Stimulated activated CD8-positive, alpha-beta memory T cell treated with anti-CD3 and anti-CD28 coated beads, Interleukin-12 subunit alpha, Interleukin-12 subunit beta, amount 100 ng/mL, for 1 hour (primary cell): ENCODE measurements at places on chromosomes 2 and 18.

- DNase-seq: no peak
Observed at GRCh38 chr2:1969701-1970015, 225.3 kb upstream of the PXDN start.

- DNase-seq: no peak
Observed at GRCh38 chr18:8972116-8972515, 130.4 kb upstream of the NDUFV2 start.

DNA sequence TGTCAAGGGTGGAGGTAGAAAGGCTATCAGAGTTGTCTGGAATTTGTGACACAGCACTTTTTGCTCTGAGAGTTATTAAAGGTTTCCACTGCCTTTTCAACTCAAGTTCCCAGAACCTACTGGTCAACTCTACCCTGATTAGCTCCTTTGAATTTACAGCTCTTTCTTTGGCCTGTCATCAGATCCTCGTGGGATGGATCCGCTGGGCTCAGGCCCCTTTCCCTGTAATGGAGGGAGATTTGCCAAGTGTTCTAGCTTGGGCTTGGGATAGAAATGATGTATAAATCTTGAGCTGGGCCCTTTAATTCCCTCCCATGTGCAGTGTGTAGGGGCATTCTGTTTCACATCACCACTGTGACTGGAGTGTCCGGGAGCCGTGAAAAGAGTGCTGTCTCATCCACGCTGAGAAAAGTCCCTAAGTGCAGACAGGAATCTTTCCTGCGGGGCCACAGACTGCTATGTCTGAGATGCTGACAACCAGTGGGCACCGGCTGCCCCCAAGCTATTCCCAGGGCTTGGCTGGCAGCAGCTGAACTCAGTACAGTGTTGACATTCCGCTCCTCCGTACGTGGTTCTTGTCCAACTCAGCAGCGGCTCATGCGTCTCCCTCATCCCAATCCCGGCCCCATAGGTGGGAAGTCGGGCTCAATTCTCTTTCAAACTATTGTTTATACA is 46.9 kb upstream of the ARHGAP28 start:
- no peak for DNase-seq

GRCh38 chr18:23499291-23499781 is 4.0 kb upstream of the RMC1 start:
- no peak for DNase-seq

- DNase-seq: no peak
Observed at GRCh38 chr18:39661856-39662366, 2096.3 kb upstream of the CELF4 start.

DNA sequence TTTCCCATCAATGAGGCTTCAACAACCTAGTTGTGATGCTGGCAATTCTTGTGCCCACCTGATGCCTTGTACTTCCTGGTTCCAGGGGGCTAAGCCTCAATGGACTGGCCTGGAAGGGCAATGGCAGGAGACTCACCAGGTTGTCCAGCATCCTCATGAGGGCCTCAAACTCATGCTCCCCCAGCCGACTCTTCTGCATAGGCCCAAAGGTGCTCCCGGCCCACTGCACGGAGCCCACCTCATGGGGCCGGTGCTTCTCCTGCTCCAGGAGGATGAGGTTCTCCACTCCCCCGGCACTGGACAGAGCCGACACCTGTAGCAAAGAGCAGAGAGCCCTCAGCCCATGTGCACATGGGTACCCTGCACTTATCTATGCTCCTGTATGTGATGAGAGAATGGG is 84.5 kb downstream of the ADD2 start:
- DNase-seq: no peak

GRCh38 chr18:8696749-8697211 is 8.6 kb upstream of the MTCL1 start:
- peak; percentile 65 for DNase-seq

GRCh38 chr2:41962922-41963622 is 84.7 kb upstream of the PKDCC start:
- DNase-seq: no peak

GRCh38 chr2:149538138-149538833 is 49.3 kb downstream of the MMADHC start:
- DNase-seq: no peak

GRCh38 chr2:55168221-55169154 is 63.6 kb downstream of the CLHC1 start:
- peak; percentile 16 for DNase-seq
